ENCODE measurements at places on chromosomes 7 and 10.

GRCh38 chr10:80540618-80540980 is 2.9 kb downstream of the SH2D4B start:
- DNase-seq, result no peak

DNA sequence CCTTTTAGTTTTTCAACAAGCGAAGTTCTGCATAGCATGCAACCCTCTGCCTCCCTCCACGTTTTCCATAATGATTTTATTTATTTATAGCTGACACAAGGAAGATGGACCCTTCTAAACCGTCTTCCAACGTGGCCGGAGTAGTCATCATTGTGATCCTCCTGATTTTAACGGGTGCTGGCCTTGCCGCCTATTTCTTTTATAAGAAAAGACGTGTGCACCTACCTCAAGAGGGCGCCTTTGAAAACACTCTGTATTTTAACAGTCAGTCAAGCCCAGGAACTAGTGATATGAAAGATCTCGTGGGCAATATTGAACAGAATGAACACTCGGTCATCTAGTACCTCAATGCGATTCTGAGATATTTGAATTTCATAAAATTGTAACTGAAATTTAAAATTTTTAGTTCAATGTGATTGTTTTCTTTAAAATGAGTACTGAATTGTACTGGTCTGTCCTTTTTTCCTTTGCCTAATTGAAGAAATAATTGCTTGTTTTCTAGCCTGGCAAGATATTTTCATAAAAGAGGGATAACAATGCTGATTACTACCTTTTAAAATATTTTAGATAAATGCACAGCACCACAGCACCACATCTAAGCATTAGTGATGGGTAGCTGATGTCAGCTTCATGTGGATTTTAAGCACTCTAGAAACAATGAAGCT is 41.5 kb upstream of the SLC39A12 start:
- no peak for DNase-seq

GRCh38 chr7:51802718-51803117 is 486.1 kb upstream of the COBL start:
- no peak for DNase-seq

DNA sequence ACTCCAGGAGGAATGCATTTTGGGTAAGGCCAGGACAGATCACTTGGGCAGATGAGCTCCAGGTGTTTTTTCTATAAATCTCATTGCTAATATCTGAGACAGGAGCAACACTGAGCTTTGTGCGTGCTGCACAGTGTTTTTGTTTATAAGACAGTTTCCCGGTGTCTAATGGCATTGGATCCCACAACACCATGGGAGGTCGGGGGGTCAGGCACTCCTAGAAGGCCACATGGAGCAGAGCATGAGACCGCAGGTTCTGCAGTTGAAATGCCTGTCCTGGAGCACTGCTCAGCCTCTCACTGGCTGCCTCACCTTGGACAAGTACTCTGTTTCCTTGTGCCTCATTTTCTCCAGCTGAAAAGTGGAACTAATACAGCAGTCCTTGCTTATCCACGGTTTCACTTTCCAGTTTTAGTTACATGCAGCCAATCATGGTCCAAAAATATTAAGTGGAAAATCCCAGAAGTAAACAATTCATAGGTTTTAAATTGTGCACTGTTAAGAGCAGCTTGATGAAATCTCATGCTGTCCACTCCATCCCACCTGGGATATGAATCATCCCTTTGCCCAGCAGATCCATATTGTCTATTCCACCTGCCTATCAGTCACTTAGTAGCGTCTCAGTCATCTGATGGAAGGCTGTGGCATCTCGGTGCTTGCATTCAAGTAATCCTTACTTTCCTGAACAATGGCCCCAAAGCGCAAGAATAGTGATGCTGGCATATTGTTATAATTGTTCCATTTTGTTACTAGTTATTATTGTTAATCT is 35.2 kb downstream of the ATXN7L1 start:
- no peak for DNase-seq

- DNase-seq, result no peak
These were observed 122.1 kb upstream of the TPK1 start for GRCh38 chr7:144957998-144958397.

Measured in NCI-H1092 (cell line).